ENCODE measurements at places on chromosomes 5 and 9.

- DNase-seq, result no peak
Measured at GRCh38 chr5:173736923-173737412, 120.5 kb upstream of the BOD1 start.

DNA sequence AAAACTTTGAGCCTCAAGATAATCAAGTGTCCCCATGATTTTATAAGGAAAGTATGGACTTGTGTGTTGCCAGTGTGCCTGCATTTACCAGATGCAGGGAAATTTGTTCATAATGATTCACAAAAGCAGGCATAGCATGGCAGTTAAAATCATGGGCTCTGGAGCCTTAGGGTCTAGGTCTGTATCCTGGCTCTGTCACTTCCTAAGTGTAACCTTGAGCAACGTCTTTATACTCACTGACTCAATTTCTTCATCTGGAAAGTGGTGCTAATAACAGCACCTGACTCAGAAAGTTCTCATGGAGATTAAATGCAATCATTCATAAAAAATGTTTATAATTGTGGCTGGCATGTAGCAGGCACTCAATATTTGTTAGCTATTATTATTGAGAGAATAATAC is 234.9 kb downstream of the SAXO1 start:
- DNase-seq, result no peak

DNA sequence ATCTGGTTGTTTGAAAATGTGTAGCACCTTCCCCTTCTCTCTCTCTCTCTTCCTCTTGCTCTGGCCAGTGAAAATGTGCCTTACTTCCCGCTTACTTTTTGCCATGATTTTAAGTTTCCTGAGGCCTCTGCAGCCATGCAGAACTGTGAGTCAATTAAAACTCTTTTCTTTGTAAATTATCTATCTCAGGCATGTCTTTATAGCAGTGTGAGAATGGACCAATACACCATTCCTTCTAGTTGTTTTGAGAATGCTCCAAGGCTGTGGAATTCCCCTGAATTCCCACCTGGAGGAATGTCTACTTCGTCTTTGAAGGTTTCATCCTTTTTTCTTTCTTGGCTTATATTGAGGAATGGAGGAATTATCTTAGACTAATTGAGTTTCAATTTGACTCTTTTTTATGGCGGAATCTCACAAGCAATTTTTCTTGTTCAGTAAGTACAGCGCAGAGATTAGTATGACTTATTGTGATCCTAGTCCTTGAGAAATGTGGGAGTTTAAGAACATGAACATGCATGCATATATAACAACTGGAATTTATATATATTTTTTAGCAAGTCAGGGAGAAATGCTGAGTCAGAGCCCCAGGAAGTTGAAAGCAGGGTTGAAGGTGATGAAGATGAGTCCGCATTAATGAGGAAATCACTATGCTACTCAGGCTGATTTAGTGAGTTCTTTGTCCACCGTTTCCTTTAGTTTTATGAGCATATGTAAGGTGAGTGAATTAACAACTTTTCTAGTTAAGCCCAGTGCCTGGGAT is 488.1 kb upstream of the ADAMTS16 start:
- DNase-seq, result no peak

- no peak for DNase-seq
Measured at GRCh38 chr5:72307573-72307967, 12.5 kb downstream of the MRPS27 start.

DNA sequence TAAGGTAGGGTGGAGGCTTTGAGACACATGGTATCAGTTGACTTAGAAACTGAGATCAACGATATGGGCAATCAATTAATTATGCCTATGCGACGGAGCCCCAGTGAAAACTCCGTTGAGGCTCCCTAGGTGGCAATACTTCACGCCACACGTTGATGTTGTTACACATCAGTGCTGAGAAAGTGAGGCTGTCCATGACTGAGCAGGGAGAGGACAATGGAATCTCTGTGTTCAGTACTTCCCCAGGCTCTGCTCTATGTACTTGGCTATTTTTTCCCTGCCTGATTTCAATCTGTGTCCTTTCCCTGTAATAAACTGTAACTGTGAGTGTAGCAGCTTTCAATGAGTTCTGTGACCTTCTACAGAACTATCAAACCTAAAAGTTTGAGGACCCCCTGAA is 211.7 kb downstream of the SNCAIP start:
- DNase-seq, result no peak

- no peak for DNase-seq
Measured at GRCh38 chr9:110021891-110022290, 186.1 kb downstream of the C9orf152 start.

- DNase-seq, result no peak
Measured at GRCh38 chr5:17308326-17309065, 91.1 kb downstream of the BASP1 start.

DNA sequence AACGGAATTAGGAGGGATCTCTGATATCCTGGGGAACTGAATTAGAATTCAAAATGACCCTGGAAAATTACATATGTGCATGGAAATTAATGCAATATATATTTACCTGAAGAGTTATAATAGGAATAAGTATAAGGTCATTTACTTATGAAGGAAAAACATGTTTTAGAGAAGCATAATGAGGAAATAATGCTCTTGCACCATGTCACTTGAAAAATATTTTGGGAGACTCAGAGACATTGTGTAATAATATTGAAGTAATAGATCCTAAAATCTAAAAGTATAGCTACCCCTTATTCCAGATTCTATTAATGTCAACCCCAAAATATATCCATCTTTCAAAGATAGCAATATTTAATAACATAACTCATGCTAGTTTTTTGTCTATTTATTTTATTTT is 28.4 kb downstream of the SPZ1 start:
- no peak for DNase-seq

DNA sequence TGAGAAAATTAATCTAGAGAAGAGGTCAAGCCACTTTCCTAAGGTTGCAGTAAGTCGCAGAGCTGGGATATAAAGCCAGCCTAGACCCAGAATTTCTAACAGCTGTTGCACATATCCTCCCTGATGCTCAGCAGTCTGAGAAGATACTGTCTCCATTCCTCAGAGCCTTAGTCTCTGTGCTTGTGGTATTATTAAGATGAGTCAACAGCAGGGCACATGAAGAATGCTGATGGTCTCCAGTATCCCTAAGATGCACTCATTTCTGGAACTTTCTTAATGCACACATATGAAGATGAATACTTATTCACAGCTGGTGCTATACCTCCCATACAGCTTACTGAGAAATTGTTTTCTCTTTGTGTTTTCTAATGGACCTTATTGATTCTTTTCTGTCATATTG is 32.5 kb downstream of the SGCD start:
- peak; percentile 89 for DNase-seq

GRCh38 chr5:14216372-14216771 is 73.2 kb downstream of the TRIO start:
- no peak for DNase-seq

DNA sequence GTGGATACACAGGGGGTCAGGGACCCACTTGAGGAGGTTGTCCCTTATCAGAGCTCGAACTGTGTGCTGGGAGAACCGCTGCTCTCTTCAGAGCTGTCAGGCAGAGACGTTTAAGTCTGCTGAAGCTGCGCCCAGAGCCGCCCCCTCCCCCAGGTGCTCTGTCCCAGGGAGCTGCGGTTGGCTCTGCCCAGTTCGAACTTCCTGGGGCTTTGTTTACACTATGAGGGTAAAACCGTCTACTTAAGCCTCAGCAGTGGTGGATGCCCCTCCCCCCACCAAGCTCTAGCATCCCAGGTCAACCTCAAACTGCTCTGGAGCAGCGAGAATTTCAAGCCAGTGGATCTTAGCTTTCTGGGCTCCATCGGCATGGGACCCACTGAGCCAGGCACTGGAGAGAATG is 15.9 kb downstream of the SRD5A1 start:
- no peak for DNase-seq

DNA sequence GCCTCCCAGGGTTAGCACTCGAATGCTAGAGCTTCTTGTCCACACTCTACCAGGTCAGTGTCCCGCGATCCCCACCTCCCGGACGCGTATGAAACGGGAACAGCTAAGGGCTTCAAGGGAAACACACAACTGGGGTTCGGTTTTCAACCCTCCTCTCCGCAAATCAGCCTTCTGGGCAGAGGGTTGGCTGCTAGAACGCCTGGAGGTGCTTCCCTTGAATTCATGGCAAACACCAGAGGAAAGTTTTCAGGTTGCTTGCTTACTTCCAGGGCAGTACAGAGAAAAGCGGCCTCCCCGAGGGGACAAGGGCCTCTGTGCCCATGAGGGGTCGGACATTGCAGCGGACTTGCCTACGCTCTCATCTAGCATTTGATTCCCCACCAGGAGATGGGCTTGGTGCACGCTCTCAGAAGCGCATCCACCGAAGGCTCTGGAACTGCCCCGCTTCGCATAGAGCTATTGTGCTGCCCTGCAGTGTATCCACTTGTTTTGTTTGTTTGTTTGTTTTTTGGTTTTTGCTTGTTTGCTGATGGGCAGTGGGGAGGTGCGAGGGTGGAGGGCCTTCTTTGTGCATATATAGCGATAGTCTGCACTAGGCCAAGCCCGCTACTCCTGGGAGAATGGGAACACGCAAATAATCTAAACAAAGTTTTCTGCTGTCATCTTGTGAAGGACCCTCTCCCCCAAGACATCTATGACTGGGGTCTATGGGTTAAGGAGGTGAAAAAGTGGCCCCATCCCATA is 1.3 kb upstream of the DMRT3 start:
- DNase-seq, result no peak

Measured in fibroblast of skin of left biceps (primary cell).